Fibroblast of skin of left biceps (primary cell): ENCODE measurements at places on chromosomes 2 and 18.

DNA sequence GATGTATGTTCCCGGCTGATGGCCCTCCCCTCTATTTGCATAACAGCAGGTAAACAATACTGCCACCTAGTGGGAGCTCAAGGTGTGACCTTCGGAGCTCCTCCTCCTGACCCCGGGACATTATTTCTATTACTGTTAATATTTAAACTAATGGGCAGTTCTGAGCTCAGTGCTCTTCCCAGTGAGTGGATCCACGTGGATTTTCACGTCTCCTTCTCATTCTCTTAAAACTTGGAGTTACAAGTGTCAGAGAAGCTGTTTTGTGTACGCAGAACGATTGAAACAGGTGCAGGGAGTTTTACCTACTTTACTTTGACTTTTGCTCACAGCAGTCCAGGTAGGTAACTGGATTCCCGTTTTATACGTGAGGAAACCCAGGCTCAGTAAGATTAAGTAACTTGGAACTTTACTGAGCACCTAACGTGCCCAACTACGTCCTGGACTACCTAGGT lies 127.3 kb downstream of the PRKCE start:
- DNase-seq = no peak

DNA sequence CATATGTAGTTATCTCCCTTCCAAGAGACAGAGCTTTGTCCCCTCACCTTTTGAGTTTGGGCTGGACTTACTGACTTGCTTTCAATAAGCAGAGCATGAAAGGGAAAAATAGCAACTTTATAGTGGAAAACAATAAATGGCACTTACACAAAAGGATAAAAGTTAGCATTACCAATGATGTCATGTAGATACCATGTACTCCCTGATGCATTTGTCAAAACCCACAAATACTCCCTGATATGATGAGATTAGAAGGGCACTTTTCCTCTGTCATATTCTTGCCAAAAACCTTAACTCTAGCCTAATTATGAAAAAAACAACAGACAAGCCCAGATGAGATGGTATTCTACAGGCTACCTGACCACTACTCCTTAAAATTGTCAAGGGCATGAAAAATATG lies 16.0 kb downstream of the HIBCH start:
- DNase-seq = no peak

GRCh38 chr18:61333271-61333745 lies at the start of gene CDH20:
Gene CDH20, plus strand, starts transcription at chr18:61333430.
- no peak for DNase-seq

DNA sequence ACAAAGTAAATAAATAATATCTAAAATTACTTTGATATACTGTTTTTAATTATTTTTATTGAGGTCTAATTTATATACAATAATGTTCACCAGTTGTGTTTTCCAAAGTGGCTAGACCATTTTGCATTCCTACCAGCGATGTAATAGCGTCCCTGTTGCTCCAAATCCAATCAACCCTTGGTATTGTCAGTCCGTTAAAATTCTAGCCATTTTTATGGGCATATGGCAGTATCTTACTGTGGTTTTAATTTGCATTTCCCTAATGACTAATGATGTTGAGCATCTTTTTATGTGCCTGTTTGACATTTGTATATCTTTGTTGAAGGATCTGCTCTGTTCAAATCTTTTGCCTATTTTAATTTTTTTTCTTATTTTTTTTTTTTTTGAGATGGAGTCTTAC lies 185.0 kb downstream of the PRPF40A start:
- DNase-seq = no peak
